ENCODE measurements at places on chromosomes 1 and 21.

- peak; percentile 13 for DNase-seq
Measured at GRCh38 chr1:111030590-111030989, 66.9 kb upstream of the LRIF1 start.

DNA sequence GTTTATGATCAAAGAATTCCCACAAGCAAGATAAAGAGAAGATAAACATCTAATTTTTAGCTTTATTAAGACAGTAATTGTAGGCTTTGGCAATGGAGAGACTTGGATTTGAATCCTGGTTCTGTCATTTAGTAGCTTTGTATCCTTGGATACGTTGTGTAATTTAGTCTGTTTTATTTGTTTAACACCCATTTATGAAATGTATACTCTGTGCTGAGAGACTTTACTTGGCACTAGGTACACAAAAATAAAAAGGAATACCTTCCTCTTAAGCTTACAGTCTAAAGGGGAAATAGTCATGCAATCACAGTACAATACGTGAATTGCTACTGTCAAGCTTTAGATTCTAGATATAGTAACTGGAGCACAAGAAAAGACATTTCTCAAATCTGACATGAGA lies 23.8 kb downstream of the ZMPSTE24 start:
- DNase-seq, result no peak

- no peak for DNase-seq
Measured at GRCh38 chr1:243520831-243521230, 265.0 kb downstream of the SDCCAG8 start.

GRCh38 chr1:105004515-105004914 lies 1254.8 kb downstream of the AMY1C start:
- DNase-seq, result no peak

DNA sequence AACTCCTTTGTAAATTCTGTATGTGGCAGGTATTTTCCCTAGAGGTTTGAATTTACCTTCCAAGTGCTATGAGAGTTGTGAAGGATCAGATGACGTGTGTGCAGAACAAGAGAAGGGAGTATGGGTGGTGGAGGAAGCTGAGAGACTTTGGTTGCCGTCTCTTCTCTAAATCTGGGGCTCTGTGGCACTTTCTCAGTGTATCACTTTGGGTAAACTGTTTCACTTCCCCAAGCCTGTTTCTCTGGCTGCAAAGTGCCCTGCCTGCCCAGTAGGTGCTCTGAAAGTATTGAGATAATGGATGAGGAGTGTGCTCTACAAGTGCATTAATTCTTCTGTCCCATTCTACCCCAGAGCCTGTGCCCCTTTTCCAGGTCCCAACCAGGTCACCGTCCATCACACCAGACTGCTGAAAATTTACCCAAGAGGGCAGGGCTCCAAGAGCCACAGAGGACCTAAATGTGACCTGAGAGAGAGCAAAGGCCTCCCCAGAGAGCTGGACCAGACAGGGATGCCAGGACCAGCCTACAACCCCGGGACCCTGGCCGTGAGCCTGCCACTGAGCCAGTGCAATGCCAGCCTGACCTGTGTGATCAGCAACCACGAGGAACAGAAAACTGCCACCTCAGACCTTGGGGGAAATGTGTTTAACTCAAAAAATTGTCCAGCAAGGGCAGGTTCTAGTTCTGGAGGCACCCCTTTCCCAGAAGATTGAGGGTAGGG lies 131.6 kb upstream of the ETV3 start:
- no peak for DNase-seq

GRCh38 chr1:217943361-217943760 lies 312.2 kb downstream of the SPATA17 start:
- no peak for DNase-seq

- no peak for DNase-seq
Measured at GRCh38 chr1:116284819-116285390, 88.1 kb upstream of the ATP1A1 start.

DNA sequence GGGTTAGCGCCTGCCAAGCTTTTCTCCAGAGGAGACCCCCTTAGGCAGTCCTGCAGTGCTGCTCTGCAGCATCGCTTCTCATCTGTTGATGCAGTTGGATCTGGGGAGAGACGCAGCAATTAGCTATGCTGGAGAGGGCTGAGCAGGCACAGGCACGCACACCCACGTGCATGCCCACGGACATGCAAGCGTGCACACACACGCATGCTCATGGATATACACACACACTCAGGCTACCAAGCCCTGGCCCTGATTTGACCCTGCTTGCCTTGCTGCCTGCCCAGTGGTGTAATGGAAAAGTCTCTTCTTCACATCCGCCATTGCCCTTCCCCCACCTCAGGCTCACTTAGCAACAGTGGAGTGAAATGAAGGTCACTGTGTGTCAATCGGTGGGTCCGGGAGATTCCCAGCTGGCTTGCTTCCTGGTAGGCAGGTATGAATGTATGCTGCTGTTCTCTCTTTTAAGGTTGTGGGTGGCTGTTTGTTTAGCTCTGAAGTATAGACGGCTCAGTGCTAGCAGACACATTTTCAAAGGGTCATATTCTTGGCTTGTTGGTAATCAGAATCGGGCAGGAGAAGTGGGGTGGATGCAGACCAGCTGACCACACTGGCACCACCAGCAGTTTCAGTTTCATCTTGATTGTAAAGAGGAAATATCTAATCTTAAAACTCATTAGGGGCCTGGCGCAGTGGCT lies 9.5 kb downstream of the ATP1B1 start:
- no peak for DNase-seq

GRCh38 chr21:36547464-36547863 lies 67.5 kb upstream of the CLDN14 start:
- DNase-seq, result no peak

DNA sequence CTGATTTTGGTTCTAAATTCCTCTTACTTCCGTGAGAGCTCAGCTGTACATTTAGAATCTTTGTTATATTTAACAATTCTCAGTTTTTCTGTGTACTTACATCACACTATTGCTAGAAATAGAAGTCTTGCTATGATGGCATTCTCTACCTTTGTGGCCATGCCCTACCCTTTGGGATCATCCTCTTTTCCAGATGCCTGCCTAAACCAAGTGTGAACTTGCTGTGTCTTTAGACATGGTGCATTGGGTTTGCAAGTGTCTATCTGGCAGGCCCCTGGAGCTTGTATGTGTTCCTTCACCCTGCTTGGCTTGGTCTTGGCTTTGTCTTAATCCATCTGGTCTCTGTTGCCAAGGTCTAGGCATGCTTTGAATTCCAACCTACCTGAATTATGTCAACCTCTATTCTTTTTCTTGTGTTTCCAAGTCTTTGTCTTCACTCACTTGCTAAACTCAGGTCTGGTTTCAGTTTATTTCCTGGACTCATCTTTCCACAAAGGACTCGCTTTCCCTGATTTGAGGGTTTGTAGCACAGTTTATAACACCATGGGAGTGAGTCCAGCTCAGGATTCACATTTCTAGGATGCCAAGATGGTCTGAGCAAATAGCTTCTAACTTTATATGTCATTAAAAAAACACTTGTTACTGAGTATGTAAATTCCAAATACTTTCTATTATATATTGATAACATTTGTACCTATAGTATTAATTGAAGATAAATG lies 20.6 kb upstream of the APOBEC4 start:
- no peak for DNase-seq

- no peak for DNase-seq
Measured at GRCh38 chr1:37862330-37862729, 2.9 kb upstream of the MTF1 start.

GRCh38 chr1:212228591-212229119 lies 56.6 kb upstream of the PPP2R5A start:
- no peak for DNase-seq

DNA sequence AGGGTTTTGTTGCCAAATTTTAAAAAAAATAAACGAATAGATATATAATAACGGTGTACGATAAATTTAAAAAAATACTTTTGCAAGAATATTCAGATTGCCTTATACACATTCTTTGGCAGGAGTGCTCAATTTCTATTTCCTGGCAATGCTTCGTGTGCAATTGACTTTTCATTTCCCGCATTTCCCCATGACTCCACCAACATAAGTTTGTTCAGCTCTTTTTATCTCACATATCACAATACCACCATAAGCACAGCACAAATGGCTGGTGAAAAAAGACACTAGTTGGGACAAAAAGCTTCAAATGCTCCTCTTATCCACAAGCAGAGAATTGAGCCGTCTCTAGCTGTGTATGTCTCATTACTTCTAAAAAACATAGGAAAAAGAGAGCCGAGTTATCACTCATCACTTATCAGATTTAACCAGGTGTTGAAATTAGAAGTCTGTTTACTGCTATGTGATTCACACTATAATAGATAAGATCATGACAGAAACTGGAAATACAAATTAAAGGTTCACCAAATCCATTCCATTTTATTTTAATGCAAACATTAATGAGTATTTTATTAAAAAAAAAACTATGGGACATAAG lies 28.9 kb upstream of the RGS1 start:
- DNase-seq, result no peak

- DNase-seq, result no peak
Measured at GRCh38 chr1:170544624-170545023, 12.7 kb downstream of the GORAB start.

DNA sequence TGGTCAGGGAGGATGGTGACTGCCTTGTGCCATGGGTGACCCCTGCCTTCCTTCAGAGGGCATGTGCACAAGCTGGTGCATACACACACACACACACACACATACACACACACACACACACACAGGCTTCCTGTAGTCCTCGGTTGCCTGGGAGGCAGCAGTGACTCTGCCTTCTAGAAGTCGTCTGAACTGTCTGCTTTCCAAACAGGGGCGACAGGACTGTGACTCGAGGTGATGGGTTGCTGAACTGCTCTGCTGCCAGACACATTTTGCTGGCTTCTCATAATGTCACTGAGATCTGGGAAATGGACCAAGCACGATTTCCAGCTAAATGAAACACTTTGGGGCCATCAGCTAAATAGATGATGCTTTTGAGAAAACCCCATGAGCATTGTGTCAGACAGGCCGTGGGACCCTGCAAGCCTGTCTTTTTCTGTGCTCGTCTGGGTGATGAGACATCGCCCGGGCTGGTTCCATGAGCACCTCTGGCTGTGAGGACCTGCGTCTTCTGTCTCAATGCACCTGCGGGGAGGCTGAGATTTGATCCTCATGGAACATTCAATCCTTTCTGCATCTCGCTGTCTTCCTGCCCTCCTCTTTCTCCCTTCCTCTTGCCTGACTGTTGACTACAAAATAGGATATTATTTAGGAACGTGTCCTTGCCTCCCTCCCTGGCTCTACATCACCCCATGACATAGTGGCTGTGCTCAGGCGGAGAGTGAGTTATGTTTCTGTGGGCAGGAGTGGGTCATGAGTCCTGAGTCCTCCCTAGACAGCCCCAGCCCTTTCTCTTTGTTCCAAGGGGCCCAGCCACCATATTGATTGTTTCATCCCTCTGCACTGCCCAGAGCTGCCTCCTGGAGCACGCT lies 436.8 kb downstream of the CAMTA1 start:
- no peak for DNase-seq

DNA sequence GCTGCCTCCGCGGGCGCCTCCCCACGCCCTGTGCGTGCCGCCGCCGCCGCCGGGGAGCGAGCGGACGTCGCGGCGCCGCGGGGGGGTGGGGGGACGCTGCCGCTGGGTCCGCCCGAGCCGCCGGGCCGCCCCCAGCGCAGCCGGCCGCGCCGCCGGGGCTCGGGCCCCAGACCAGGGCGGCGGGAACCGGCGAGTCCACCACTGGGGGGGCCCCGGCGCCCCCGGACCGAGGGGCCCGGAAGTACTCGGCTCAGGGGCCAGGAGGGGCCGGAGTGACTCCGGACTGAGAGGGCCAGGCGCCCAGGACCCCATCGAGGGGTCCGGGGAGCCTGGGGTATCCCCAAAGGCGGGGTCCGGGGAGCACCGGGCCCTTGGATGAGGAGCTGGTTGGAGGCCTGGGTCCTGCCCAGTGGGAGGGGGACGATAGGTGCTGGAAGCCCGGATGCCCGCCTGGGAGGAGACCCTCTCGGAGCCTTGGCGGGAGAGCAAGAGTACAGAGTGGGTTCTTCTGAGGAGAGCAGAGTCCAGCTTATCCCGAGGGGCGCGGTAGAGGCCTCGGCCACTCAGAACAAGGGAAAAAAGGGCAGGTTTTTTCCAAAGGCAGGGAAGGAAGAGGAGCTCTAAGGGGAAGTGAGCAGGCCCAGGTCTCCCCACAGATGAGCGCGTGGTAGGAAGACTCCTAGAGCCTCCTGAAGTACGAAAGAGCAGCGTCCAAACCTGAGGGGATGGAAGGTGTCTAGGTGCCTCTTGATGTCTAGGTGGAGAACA lies 556 bp downstream of the GMEB1 start:
- peak; percentile 58 for DNase-seq

DNA sequence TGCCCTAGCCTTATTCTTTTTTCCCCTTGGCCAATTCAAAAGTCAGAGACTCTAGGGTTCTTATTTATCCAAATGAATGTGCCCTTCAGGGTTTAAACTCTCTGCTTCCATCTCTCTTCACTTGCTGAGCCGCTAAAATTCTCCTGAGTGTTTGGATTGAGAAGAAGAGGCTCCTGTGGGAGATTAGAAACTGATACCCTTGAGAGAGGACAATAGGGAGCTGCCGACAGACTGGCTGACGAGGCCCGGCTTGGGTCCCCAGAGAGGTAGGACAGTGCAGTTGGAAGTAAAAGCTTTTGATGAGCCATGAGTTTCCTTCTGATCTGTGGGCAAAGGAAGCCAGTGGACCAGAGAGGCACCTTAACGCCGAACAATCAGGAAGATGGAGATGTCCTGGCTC lies 41.3 kb upstream of the UBE2U start:
- DNase-seq, result no peak

DNA sequence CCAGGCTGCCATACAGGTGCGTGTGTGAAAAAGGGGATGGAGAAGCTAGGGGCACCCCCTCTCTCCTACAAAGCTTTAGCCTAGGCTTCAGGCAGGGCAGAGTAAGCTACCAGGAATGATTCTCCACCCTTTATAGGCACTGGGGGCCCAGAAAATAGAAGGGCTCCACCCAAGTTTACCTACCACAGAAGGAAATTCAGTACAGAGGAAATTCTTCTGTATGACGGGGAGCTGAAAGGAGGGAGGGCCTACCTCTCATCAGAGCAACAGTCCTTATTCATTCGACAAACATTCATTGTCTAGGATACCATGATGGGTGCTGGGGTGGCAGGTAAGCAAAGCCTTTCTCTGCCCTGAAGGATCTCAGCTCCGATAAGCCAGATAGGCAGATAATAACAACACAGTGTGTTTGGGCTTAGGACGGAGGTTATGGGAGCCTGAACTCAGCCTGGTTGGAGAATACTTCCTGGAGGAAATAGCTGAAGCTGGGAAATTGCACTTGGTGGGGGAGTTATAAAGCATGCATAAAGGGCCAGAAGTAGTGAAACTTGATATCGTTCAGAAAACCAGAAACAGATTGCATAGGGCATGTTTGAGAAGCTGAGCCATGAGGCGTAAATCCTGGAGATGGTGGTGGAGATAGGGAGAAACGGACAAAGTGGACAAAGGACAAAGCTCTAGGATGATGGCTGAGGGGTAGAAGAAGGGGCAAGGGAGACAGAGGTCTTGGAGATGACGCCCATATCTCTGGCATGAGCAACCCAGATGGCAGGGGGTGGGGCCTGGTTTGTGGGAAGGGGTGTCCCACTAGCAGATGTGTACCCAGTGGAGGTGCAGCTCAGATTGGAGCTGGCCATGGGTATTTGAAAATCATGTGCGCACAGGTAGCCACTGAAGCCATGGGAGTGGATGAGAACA lies 5.3 kb upstream of the P3R3URF start:
- DNase-seq, result no peak

All from activated CD4-positive, alpha-beta T cell treated with anti-CD3 and anti-CD28 coated beads for 24 hours (primary cell).